Left ventricle myocardium superior (tissue), 1 donor: ENCODE measurements at places on chromosomes 11 and 22.
A peak's percentile ranks its signal among the peaks of the same experiment; 100 is the strongest.

DNA sequence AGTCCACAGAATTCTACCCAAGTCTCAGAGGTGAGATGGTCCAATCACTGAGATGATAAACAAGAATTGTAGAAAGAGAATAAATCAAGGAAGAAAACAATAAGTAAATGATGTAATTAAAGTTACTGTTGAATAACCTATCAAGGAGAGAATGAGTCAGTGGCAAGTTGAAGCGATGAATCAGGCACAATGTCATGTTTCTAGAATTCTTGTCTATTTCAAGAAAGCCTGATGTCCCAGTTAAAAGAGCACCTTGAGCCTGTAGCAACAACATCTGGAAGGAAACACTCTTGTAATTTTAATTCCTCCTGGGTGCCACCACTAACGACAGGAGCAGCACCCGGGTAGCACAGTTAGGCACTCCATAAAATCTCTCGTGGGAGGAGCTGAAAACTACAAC, 67.9 kb upstream of the SLC35C1 start:
- DNase-seq: no peak

GRCh38 chr22:38228873-38229740, 27.3 kb downstream of the MAFF start:
- DNase-seq: peak; percentile 63

GRCh38 chr11:36155124-36155561, 134.1 kb downstream of the COMMD9 start:
- peak; percentile 36 for DNase-seq

DNA sequence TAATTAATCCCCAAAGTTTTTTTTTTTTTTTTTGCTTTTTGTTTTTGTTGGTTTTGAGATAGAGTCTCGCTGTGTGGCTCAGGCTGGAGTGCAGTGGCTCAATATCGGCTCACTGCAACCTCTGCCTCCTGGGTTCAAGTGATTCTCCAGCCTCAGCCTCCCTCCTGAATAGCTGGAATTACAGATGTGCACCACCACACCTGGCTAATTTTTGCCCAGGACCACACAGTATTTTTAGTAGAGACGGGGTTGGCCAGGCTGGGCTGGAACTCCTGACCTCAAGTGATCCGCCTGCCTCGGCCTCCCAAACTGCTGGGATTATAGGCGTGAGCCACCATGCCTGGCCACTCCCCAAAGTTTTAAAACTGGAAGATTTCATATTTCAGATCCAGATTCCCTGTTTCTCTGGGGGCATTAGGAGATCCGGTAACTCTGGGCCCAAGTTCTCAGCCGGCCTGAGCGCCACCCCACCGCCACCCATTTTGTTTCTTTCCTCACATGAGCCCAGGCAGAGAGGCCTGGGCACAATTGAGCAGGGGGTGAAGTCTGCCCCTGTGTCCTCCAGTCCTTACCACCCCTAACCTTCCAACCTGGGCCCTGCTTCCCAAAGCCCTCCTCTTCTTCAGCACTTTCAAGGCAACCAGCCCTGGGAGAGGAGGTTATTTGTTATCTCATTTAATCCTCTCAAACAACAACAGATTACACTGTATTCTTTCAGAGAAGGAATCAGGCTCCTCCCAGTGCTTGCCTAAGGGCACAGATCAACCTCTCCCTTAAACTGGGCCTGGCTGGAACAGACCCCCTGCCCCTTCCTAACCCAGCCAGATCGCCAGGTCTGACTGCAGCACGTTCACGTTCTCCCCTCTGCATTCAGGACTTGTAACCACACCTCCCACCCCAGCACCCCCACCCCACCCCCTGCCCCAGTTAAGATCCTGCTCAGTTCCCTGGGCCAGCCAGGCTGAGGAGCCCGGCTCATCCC, 1.9 kb upstream of the CSNK1E start:
- no peak for DNase-seq

DNA sequence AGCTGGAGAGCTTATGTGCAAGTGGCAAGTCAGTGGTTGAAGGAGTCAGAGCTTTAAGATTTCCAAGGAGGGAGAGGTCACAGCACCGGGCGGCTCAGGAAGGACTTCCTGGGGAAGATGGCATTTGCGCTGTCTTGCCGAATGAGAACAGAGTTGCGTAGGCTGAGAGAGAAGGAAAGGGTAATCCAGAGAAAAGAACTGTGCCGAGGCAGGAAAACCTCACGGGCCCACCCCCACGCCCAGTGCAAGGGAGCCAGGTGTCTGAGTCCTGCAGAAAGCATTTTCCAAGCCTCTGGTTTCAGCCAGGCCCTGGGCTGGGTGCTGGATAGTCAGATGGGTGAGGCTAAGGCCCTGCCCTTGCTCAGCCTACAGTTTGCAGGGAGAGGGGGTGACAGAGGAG, 3.2 kb upstream of the AP1B1 start:
- no peak for DNase-seq

DNA sequence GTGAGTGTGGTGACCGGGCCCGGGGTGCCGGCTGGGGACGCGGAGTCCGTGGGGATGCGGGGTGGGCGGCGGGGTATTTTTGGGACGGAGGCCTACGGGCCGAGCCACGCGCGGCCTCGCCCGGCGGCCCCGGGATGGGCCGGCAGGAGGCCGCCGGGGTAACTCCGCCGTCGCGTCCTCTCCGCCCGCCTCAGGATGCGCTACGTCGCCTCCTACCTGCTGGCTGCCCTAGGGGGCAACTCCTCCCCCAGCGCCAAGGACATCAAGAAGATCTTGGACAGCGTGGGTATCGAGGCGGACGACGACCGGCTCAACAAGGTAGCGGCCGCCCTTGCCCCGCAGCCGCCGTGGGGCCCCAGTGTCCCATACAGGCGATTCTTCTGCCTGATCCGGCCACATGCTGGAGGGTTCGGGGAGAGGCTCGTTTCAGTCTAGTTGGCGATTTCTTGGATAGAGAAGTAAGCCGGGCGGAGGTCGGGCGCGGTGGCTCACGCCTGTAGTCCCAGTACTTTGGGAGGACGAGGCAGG, 337 bp downstream of the RPLP2 start:
- DNase-seq: no peak

- no peak for DNase-seq
Observed at GRCh38 chr11:34890812-34891211, 25.4 kb downstream of the APIP start.

DNA sequence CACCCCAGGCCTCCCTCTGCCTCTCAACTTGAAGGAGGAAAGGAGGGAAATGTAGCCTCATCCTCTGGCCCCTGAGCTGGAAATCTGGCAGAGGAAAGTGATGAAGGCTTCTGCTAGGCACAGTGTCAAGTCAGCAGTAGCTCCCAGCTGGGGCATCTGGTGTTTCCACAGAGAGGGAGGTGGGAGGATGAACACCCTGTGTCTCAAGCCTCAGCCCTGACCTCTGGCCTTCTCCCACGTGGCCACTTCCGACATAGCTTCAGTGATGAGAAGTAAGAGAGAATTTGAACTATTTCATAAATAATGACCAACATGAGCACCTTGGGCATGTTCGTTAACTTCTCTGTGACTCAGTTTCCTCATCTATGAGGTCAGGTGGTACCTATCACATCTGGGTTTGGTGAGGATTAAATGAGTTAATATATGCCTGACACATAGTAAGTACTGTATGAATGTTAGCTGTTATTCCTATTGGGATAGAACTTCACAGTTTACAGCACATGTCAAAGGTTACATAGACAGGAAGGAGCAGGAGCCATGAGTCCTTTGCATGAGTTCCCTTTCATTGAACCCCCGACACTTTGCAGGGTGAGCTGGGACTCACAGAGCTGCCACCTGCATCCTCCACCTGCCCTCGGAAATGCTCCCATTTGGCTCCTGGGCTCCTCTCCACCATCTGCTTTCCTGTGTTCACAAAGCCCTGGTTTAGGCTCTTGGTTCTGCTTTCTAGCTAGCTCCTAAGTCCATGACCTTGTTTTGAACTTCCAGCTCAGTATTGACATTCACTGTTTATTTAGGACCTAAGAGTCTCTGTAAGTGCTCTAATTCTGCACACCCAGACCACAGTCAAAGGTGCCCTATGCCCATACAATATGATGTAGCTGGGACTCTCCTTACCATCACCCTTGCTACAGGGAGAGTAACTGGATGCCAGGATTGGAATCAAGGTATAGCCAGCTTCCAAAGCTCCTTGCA, 61.7 kb downstream of the CSNK2A3 start:
- no peak for DNase-seq

- peak; percentile 63 for DNase-seq
Observed at GRCh38 chr11:75505916-75506692, 19.6 kb downstream of the GDPD5 start.

GRCh38 chr22:33180356-33180755, 122.2 kb upstream of the SYN3 start:
- DNase-seq: no peak

GRCh38 chr22:38075105-38075825, 8.7 kb downstream of the SLC16A8 start:
- no peak for DNase-seq

- DNase-seq: no peak
Observed at GRCh38 chr11:22699388-22699787, 33.0 kb downstream of the GAS2 start.

- DNase-seq: peak; percentile 51
Observed at GRCh38 chr11:116073854-116074837, 569.9 kb upstream of the CADM1 start.

GRCh38 chr22:27720860-27721259, 80.7 kb downstream of the MN1 start:
- no peak for DNase-seq

- DNase-seq: no peak
Observed at GRCh38 chr11:72591785-72592502, 82.3 kb downstream of the PDE2A start.

DNA sequence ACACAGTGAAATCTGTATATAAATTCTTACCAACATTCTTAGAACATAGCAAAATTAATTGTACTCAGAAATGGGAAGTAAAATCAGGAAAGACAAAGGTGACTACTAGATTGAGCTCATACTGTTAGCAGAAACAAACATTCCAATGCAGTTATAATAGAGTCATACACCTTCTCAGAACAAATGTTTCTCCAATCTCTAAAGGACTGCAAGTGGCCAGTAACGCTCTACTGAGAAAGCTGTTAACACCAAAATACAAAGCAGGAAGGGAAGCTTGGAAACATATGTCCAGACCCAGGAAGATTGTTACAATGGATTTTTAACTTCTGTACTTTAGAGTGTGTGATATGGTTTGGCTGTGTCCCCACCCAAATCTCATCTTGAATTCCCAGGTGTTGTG, 341.5 kb downstream of the LARGE1 start:
- no peak for DNase-seq

- DNase-seq: no peak
Observed at GRCh38 chr22:49371325-49372110, 456.2 kb downstream of the BRD1 start.

- DNase-seq: peak; percentile 51
Observed at GRCh38 chr11:35619116-35619854, 1.0 kb downstream of the FJX1 start.

GRCh38 chr11:44018127-44018521, 29.7 kb upstream of the ACCSL start:
- DNase-seq: no peak

GRCh38 chr11:2421996-2422395, 21.4 kb downstream of the TSSC4 start:
- peak; percentile 32 for DNase-seq

DNA sequence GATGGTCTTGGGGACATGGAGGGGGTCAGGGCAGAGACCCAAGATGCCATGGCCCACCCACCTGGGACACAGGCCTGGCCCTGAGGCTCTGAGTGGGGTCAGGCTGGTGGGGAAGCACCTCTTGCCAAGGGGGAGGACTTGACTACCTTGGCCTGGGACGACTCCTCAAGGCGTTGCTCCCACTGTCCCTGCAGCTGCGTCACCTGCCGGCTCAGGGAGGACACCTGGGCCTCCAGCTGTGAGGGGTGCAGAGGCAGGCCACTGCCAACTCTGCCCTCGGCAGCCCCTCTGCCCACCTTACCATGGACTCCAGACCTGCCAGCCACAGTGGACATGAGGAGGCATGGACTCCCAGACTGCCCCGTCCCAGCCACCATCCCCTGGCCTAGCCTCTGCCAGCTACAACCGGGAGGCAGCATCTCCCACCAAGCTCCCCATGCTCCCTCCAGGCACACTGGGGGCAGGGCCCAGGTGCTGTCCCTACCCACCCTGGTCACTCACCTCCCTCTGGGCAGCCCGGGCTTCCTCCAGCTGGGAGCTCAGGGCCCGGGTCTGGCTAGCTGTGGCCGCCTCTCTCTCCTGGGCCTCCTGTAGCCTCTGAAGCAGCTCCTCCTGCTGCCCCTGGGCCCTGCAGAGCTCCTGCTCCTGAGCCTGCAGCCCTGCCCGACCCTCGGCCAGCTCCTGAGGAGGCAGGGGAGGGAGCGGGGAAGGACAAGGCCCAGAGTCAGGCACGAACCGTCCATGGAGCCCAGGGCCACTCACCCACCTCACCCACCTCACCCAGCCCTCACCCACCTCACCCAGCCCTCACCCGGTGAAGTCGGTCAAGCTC, 8.6 kb downstream of the CDC42BPG start:
- no peak for DNase-seq
